Transverse colon (tissue), 4 donors: ENCODE measurements at places on chromosomes 6 and 20.
A peak's percentile ranks its signal among the peaks of the same experiment; 100 is the strongest.

- no peak for DNase-seq
These were observed 208.6 kb downstream of the ERMARD start for GRCh38 chr6:169960003-169960344.

- DNase-seq: no peak
These were observed 61.9 kb downstream of the ESR1 start for GRCh38 chr6:151869345-151869744.

- no peak for DNase-seq
These were observed 23.5 kb downstream of the TAF4 start for GRCh38 chr20:62042025-62042820.

DNA sequence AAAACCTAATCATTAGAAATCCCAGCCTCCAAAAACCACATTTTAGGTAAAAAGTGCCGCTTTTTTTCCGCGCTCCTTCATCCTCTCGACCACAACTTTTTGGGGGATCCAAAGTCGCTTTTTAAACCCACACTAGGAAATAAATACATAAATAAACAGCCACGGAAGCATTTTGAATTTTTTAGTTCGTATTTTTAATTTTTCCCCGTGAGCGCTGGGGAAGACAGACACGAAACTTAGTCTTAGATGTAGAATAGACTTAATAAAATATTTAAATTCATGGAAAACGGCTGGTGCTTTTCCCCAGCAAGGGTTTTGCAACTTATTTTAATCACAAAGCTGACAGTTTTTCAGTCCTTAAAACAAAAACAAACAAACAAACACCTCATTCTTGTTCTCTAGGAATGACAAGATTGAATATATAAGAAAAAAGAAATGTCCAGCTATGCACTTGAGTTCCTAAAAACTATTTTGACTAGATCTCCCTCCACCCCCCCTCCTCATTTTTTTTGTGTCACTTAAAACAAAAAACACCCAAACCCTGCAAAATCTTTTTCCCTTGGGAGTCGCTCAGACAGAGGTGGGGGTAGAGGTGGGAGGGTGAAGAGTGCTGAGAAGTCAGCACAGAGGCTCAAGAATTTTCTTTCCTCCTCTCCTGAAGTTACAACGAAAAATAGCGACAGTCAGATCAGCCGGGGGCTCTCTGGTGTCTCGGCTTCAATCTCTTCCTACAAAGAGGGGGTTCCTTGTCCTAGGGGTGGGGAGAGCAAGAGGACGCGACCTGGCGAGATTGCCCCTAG lies 43.4 kb upstream of the SUPT3H start:
- no peak for DNase-seq

DNA sequence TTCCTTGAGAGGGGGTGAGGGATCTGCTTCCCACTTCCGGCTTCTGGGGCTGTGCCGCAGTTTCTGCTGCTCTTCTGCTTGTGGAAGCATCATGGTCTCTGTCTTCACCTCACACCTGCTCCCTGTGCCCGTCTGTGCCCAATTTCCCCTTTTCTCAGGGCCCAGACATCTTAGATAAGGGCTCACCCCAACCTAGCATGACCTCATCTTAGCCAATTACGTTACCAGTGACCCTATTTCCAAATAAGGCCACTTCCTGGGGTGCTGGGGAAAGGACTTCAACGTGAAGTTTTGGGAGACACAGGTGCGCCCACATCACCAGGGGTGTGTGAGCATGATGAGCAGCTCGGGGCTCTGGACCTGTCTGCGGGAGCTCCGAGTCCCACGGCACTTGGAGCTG lies 20.7 kb upstream of the RBBP8NL start:
- DNase-seq: no peak

GRCh38 chr6:107803957-107804356 lies 20.2 kb downstream of the SCML4 start:
- no peak for DNase-seq

GRCh38 chr6:18753076-18753475 lies 365.9 kb downstream of the RNF144B start:
- DNase-seq: no peak

- DNase-seq: no peak
These were observed 81.7 kb upstream of the FOXP4 start for GRCh38 chr6:41464481-41464880.

DNA sequence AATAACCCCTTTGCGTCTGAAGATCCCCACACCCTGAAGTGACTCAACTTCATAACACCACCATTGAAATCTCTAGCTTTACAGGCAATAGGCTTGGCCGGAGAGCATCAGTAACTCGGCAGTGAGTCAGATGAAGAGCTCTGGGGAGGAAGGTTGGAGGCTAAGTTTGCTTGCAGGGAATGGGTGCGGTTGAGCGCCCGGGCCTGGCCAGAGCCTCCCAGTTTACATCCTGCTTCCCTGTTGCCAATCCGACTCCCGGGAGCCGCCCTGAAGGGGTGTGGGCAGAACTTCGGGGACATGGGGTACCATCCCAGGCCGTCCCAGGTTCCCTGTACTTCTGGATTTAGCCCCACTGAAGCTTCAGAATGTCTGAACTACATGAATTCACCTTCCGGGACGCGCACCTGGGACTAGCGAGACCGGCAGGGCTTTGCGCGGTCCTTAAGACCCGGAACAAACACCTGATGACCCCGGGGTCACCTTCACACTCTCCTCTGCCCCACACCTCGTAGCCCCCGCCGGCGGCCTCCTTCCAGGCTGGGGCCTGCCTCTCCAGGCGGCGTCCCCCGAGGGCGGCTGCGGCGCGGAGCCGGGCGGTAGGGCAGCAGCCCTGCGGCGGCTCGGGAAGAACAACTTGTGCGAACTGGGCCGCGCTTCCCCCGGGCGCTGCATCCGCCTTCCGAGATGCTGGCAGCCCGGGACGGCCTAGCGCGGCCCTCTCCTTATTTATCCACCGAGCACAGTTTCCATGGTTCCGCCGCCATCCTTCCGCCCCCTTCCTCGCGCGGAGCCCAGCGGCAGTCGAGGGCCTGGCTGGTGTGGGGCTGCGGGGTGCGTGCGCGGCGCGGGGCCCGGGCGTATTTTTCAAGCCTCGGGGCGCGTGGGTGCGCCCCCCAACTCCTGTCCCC lies 56.6 kb upstream of the RREB1 start:
- DNase-seq: peak; percentile 87

DNA sequence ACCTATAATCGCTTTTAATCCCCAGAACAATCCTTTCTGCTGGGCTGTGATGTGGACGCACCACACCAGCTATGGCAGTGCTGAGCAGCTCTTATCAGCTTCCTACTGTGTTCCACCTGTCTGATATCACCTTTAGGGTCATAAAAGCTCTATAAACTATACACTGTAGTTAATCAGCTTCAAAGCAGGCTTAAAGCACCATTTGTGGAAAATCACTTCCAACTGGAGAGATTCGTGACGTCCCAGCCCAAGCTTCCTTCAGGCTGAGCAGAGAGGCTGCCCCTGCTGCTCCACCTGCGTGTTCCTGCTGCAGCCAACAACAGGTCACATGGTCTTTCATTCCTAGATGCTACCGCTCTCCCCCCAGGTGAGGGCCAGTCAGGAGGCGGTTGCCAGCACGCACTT lies 156.5 kb downstream of the SMOC2 start:
- DNase-seq: peak; percentile 37

GRCh38 chr20:19901226-19901625 lies 115.9 kb upstream of the NAA20 start:
- no peak for DNase-seq

DNA sequence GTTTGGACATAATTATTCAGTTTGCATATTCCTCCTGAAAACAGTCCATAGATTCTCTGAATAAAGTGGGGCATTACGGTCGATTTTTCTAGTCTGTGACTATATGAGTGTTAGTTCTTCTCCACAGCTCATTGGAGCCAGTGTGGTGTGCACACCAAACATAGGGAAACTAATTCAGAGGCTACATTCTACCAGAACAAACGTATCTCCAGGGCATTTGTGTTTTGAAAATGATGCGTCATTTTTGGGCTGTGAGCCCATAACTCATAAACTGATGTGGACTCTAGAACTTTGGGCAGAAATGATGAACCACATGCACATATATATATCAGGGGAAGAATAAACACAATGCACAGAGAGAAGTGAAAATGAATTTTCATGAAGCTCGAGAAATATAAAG lies 41.8 kb downstream of the C6orf58 start:
- DNase-seq: no peak

GRCh38 chr20:967796-968742 lies 34.0 kb downstream of the RSPO4 start:
- no peak for DNase-seq
